ENCODE measurements at places on chromosomes 13 and 19. TPM values are rescaled to one million over a fixed set of nuclear protein-coding genes. Genes with fewer than 3 reads are reported as not detected.

DNA sequence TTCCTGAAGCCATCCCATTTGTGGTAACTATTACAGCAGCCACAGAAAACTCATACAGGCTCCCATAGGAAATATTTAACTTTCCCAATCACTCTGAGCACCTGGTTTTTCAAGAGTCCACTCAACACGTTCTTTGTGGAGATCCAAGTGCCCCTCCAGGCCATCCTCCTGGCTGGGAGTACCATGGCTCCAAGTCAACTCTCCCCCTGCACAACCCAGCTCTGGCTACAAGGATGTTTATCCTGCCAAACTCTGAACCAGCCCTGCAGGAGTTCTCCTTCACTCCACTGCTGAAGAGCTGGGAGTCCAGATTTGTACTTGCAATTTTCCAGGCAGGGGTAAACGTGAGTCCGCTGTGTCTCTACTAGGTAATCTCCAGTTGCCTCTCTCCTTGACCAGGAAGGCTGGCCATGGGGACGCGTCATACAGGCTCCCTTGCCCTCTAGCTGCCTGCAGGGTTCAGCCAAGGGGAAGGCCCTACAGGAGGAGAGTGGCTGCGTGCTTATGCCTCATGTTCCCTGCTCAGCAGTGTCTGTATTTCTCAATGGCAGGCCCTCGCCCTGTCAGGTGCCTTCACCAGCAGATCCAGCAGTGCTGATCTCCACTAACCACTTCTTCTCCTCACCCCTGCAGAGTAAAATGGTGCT is 29.9 kb upstream of the ARGLU1 start:
- DNase-seq: no peak

GRCh38 chr13:104372095-104372655 is 1306.0 kb upstream of the SLC10A2 start:
- DNase-seq: no peak

DNA sequence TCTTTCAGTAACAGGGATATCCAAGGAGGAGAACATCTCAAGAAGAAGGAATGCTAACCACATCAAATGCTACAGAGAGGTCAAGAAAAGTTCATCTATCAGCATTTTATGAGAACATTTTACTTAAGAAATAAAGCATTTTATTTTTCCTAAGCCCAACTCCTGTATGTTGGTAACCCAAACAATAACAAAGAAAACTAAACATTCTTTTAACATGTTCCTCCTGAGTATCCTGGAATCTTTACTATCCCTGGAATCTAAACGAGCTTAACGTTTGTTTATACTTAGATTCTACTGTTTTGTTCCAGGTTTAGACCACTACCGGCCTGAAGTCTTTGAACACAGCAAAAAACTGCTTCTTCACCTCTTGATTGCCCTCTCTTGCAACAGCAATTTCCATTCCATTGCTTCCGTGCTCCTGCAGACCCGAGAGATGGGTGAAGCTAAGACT is 89.7 kb downstream of the ZAR1L start:
- peak; percentile 62 for DNase-seq

GRCh38 chr19:19471682-19472081 is 43.7 kb downstream of the TSSK6 start:
- DNase-seq: no peak

GRCh38 chr13:51156648-51157047 is 45.6 kb upstream of the C13orf42 start:
- DNase-seq: no peak

DNA sequence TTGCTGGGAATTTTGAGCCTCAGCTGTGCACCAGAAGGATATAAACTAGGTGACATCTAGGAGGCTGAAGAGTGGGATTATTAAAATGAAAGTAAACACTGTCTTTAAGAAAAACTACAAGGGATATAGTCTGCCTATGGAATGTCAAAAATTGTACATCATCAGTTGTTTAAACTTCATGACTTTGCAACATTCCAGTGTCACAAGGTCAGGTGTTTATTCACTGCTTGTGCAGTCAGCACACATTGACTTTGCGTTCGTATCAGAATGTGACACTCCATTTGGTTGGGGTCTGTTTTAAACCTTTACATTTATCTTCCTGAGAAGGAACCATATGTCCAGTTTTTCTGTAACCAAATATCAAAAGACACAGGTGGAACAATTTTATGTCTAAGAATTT is 85.6 kb downstream of the KL start:
- DNase-seq: no peak

- DNase-seq: no peak
Observed at GRCh38 chr13:46586751-46587514, 34.0 kb downstream of the LRCH1 start.

GRCh38 chr19:7931221-7932061 is 5.5 kb upstream of the CTXN1 start:
- no peak for DNase-seq

Gene MEIOSIN
- total RNA-seq: not detected

Gene RFPL4A
- not detected for total RNA-seq

Data from esophagus muscularis mucosa (tissue), 4 donors.